GM03348 (cell line): ENCODE measurements at places on chromosomes 12 and 14.
A peak's percentile ranks its signal among the peaks of the same experiment; 100 is the strongest.

DNA sequence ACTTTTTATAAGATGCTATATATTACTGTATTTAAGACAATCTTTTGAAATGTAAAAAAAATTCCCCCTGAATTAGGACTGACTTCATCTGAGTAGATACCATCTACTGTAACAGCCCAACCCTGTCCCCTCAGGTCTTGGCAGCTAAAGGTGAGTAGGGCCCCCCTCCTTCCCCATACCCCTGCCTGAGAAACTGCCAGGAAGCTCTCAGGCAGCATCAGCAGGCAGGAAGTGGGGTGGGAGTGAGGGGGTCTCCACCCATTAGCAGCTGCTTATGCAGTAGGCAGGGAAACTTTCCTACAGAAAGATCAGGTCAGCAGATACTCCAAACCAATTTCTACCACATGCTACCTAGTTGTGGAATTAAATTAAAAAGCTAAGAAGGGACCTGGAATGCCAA is 62.5 kb downstream of the PAX9 start:
- DNase-seq: no peak

GRCh38 chr12:400828-401227 is 616 bp upstream of the CCDC77 start:
- DNase-seq: no peak

DNA sequence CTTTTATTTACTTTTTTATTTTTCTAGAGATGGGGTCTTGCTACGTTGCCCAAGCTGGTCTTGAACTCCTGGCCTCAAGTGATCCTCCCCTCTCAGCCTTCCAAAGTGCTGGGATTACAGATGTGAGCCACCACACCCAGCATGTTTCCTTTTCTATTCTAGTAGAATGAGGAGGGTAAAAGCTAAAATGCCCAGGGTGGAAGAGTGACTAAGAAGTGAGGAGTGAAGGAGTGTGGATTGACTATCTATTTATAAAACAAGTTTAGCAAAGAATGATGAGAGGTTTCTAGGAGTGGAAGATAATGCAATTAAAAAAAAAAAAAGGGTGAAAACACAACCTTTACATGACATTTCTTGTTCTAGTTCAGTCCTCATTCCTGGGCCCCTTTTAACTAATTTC is 29.8 kb upstream of the PKP2 start:
- no peak for DNase-seq

DNA sequence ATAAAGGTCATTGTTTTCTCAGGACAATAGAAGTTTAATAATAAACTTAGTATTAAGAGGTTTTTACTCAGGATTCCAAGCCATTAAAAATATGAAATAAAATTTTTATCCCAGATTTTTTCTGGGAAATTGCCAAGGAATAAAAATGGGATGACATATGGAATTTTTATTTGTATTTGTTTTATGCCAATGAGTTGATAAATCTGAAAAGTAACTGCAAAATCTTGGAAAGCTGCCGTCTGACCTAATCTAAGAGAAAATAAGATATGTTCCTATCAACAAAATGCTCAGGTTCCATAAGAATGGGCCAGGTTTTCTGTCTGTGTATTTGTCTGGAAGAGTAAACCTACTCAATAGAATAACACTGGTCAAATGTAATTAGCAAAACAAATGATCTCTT is 22.2 kb upstream of the KERA start:
- no peak for DNase-seq

- DNase-seq: no peak
These were observed 79.5 kb downstream of the PTPRB start for GRCh38 chr12:70557583-70558191.

GRCh38 chr12:14810953-14811483 is 3.0 kb downstream of the SMCO3 start:
- DNase-seq: peak; percentile 31

- DNase-seq: no peak
These were observed 1.9 kb downstream of the GAPDH start for GRCh38 chr12:6535960-6536847.

- DNase-seq: no peak
These were observed 28.7 kb downstream of the CRACR2A start for GRCh38 chr12:3723916-3724805.
